ENCODE measurements at places on chromosomes 16 and 17.
A peak's percentile ranks its signal among the peaks of the same experiment; 100 is the strongest.

DNA sequence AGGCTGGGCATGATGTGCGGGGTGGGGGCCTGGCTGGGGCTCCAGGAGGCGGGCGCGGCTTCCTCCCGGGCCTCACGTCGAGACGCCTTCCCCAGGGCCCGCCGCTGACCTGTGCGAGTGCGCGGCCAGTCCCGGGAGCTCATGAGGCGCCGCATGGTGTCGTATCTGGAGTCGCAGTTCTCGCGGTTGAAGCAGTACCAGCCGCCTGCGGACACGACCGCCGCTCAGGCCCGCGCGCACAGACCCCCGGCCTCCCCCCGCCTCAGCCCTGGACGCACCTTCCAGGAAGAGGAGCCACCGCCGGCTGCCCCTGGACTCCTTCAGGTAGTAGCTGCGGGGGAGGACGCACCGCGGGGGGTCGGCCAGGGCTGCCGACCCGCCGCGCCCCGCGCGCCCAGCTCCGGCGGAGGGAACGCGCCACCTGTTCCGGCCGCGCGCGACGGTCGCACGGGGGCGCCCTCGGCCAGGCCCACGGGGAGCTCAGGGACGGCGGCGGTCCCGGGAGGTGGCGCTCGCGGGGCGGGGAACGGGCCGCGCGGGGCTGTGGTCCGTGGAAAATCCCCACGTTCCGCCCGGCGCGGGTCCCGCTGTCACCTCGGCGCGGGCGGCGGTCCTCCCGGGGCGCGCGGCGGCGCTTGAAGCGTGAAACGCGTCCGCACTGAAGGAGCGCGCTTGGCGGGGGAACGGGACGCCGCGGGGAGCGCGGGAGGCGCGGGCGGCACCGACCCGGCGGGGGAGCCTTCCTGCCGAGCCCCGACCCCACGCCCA, 1.4 kb downstream of the NOTUM start:
- DNase-seq: peak; percentile 28

DNA sequence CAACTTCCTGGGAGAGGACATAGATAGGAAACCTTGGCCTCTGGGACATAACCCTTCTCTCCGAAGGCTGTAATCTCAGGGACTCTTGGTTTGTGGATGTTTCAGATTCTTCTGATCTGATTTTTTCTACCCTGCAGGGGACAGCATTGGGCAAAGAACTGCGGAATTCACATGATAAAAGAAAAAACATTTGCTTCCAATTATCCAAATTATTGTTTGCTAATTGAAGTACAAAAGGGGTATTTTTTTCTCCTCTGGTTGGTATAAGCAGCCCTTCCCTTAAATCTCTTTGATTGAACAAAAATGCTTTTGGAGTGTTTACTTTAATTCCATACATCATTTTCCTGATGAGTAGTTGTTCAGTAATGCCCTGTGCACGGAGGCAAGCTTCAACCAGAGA, 251.7 kb upstream of the IRX3 start:
- DNase-seq: no peak

DNA sequence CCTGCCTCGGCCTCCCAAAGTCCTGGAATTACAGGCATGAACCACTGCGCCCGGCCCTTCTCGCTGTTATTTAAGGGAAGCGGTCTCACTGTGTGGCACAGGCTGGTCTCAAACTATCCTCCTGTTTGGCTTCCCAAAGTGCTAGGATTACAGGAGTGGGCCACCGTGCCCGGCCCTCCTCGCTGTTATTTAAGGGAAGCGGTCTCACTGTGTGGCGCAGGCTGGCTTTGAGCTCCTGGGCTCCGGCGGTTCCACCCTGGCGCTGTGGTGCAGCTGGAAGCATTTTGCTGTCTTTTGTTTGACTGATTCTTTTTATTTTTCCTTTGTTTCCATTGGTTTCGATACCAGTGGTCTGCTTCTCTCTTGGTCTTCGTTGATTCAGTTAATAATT, 40.7 kb downstream of the FOXK2 start:
- no peak for DNase-seq

- DNase-seq: no peak
Observed at GRCh38 chr16:72963533-72964315, 84.2 kb downstream of the ZFHX3 start.

- DNase-seq: no peak
Observed at GRCh38 chr17:80857756-80858171, 133.9 kb upstream of the CHMP6 start.

DNA sequence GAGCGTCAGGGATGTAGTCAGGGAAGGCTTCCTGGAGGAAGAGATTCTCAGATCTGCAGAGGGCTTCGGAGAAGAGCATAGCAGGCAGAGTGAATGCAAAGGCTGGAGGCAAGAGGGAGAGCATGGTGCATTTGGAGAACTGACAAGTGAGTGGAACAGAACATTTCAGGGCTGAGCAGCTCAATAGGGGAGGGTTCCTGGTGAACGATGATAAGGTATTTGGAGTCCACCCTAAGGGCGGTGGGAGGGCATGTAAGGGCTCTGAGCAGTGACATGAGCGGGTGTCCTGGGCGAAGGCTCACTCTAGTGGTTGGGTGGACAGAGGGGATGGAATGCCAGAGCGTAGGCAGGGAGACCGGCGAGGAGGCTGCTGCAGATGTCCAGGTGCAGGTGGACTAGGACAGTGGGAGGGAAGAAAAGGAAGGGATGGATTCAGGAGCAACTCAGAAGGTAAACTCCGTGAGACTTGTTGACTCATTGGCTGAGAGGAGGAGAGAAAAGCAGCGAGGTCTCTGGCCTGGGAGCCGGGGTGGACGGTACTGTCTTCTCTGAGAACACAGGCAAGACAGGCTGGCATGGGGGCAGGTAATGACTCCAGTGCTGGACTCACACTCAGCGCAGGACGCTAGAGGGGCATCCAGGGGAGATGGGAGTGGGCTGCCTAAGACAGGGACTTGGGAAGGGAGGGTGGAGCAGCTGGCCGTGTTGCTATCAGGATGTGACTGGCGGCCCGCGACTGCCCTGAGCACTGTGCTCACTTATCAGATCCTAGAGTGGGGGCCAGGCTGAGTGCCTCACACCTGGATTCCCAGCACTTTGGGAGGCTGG, 1.4 kb upstream of the PITPNA start:
- no peak for DNase-seq

DNA sequence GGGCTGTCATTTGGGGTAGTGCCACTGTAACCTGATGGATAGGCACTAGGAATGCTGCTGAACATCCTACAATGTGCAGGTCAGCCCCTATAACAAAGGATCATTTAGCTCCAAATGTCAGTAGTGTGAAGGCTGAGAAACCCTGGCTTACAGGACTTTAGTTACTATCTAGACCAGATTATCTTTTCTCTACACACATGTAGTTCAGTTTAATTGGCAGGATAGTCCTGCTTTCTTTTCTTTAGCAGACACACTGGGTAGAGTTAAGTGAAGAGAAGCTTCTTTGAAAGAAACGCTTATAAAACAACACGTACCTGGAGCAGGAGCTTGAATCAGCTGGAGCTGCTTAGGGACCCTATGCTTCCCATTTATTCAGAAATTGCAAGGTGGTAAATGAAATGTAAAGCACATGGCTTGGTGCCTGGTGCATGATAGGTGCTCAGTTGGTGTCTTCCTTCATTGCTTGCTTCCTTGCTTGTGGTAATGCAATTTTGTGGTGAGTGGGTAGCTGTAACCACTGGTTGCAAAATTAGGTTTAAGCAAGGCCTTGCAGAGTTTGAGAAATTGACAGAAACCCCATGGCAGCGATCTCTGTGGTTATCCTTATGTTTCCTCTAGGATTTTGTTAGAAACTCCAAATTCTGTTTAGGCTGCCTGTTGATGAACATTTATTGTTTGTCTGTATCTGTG, 9.4 kb downstream of the METTL9 start:
- no peak for DNase-seq
